A549 treated with Hydrocortisone at 1 μM for 4 hours (cell line): ENCODE measurements at places on chromosomes 7 and 10. TPM values are rescaled to one million over a fixed set of nuclear protein-coding genes. Genes with fewer than 3 reads are reported as not detected.

PALD1 gene
- 5.1 to 7.0 TPM (median 6.9 TPM) in 5 replicates for total RNA-seq

FGL2 gene
- not detected in 5 replicates for total RNA-seq

FXYD4 gene
- total RNA-seq: not detected in 5 replicates

OR2A1 gene
- not detected in 5 replicates for total RNA-seq

PPP1R3C gene
- total RNA-seq: 19.9 to 28.4 TPM (median 24.2 TPM) in 5 replicates

OR13A1 gene
- 0.05 TPM in 1 of 5 replicates, not detected in the others for total RNA-seq

JAKMIP3 gene
- total RNA-seq: 0.98 to 1.2 TPM (median 1.1 TPM) in 5 replicates

HSPA14 gene
- total RNA-seq: 40.7 to 46.6 TPM (median 43.9 TPM) in 5 replicates

ACTL6B gene
- not detected in 5 replicates for total RNA-seq
